Central memory CD4-positive, alpha-beta T cell (primary cell): ENCODE measurements at places on chromosomes 3 and 15.

- DNase-seq: peak; percentile 47
These were observed 3.3 kb downstream of the ANKRD63 start for GRCh38 chr15:40279437-40280141.

DNA sequence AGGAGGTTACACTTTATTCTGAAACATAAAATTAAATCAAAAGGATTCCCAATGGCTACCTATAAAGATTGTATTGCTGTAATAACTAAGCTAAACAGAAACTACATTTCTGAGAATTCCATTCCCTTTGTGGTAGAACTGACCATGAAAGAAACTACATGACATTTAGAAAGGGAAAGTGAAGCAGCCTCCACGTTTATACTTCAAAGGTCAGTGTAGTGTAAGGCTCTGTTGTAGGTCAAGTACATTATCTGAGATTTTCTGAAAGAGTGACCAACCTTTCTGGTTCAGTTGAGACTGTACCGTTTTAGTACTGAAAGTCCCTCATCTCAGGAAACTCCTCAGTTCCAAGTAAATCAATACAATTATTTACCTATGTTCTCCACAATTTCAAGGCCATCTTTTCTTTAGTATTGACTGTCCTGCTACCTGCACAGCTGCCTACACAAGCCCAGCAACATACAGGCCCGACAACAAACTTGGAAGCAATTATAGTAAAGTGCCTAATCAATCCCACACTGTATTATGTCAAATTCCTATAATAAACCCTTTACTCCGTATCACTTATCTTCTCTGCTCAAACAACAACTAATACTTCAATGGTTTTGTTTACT, 343.0 kb downstream of the PLOD2 start:
- no peak for DNase-seq

- DNase-seq: no peak
These were observed 732.4 kb upstream of the DPPA4 start for GRCh38 chr3:110069761-110070160.

- DNase-seq: no peak
These were observed 40.0 kb downstream of the ASB7 start for GRCh38 chr15:100642213-100642949.

DNA sequence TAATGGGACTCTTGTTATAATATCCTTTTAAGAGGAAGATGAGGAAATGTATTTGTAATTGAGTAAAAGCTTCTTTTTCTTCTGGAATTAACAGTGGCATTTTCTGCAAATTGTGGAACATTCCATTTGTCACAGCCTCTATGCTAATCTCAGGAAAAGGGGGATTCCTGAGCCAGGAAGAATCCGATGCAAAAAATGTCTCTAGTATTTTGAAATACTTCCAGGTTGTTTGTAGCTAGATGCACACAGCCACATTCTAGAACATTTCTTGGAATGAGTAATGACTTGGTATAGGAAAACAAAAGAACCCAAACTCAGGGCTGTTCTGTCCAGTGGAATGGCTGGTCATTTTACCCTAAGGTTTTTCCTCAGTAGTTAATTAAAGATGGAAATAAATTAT, 98.5 kb upstream of the SLC2A2 start:
- DNase-seq: no peak

DNA sequence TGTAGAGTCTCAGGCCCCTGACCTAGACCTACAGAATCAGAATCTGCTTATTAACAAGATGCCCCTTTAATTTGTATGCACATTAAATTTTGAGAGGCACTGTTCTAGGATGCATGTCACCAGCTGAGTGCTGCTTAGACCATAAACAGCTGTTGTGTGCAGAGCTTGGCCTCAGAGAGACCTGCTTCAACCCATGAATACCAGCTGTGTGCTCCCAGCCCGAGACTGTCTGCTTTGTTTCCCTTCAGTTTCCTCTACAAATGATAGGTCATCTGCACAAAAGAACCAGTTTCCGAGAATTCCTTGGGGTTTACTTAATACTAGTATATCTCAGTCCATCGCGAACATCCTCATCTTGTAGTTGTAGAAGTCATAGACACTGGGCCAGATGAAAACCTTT, 158.5 kb upstream of the PFN2 start:
- DNase-seq: no peak

DNA sequence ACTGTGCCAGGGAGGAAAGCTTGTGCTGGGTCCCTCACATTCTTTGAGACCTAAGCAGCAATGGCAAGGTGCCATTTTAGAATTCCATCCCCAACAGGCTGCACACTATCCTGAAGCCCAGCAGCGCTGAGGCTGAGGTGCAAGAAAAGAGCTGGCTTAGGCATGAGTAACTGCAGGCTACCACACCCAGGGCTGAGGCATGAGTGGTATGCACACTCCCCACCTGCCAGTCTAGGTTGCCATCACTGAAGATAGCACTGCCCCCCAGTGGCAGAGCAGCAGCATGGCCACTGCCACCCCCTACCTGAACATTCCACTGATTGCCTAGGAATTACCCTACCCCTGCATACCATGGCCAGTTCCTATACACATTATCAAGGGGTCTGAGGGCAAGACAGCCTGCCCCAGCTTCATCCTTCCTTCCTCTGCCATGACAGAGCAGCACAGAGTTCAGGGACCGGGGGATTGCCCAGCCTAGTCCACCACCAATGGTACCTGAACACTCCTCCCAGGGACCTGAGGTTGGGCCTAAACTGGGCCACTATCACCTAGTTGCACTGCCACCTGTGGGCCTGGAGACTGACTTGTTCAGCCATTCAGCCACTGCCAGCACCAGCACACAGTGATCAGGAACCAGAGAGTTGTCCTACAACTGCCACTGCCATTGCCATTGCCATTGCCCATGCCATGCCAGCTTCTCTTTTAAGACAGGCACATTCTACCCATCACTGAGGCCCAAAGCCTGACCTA, 129.8 kb downstream of the SATB1 start:
- DNase-seq: no peak

DNA sequence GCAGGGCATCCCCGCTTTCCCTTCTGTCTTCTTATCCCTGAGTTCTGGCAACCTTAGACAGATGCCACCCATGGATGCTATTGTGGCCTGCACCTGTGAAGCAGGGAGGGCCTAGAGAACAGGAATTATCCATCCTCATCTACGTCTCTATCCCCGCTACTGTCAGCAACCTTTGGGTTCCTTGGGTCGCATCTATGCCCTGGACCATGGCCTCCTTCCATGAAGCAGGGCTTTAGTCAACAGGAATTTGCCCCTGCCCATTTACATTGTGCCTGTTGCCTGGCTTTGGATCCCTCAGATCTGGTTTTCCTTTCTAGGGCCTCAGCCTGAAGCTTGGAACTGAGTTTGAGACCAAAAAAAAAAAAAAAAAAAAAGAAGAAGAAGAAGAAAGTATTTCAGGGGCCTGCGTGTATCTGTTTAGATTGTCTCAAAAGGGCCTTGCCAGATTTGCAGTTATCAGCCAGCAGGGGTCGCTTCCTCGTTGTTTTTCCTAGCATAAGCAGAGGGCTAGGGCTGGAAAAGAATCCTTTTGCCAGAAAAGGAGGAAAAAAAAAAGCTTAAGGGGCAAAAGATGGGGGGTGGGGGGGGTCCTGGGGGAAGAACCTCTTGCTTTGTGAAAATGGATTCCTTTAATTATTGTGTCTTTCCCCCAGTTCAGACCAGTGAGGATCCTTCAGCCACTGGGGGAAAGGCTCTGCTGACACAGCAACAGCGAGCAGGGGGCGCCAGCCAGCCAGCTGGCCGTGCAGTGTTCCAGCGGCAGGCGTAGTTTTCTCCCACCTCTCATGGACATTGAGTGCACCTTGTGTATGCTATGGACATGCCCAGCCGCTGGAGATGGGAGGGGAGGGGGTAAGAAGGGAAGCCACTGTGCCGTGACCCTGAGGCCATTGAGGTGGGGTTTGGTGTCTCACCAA, 65.7 kb upstream of the ALDH1L1 start:
- DNase-seq: no peak

DNA sequence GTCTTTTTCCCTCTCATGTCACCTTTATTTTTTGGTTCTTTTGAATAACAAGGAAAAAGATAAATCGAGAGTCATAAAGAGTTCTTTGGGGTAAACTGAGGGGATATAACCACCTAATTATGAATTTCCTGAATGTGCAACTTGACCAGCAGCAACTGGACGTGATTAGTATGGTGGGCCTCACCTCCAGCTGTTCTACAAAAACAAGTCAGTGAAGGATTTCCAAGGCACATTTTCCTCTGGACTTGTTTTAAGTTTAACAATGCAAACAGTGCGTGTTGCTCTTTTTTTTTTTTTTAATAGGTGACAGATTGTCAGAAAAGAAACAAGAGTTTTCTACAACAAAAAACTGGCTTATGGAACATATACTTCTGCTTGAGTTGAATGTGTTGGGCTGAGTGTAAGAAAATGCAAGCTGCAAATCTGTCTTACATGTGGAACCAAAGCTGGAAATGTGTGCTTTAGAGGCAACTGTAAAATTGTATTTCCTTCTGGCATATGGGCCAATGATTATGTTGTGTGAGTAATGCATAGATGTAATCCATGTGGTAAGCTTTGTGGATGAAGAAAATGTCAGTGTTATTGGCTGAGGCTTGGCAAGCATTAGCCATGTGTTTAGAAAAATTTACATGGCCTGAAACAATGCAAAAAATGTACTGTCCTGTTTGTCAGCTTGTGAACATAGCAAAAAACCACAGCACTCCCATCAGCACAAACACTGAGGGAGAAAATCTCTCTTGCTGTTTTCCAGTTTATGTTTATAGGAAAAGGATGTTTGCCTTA, 44.5 kb upstream of the FNDC3B start:
- DNase-seq: no peak

GRCh38 chr3:14570864-14571263, 30.7 kb upstream of the GRIP2 start:
- DNase-seq: no peak

- DNase-seq: no peak
These were observed 142.3 kb downstream of the PDCD6IP start for GRCh38 chr3:33940736-33941135.

DNA sequence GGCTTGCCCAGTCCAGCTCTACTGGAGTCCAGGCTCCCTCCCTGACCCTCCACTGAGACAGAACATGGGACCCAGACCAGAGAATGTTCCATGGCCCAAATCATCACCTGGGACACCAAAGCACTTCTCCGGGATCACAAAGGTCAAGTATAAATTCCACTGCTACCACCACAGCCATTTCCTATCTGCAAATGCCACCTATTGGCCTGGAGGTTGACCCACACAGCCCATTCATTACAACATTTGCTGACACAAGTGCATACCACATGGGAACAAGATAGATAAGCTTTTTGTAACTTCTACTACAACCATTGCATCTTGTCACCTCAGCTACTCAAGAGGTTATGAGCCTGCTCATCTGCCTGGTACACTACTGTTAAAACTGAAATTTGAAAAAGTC, 126.8 kb upstream of the NECTIN3 start:
- no peak for DNase-seq

- DNase-seq: no peak
These were observed 19.2 kb downstream of the GNB4 start for GRCh38 chr3:179432021-179432420.

DNA sequence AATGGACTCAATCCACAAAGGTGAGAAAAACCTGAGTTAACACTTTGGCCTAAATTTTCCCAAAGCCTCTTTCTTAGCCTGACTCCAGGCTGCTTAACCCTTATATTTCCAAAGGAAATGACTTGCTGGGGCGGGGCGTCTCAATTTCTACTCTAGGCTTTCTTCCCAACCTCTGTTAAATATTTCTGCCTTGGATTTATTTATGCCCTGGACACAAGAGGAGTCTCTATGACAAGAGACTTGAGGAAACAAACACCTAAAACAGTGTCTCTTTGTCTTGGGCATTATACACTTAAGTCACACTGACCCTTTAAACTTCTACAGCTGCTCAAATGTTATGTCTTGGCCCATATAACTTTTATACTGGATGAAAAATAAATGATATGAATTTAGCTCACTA, 28.3 kb upstream of the AP4E1 start:
- no peak for DNase-seq

DNA sequence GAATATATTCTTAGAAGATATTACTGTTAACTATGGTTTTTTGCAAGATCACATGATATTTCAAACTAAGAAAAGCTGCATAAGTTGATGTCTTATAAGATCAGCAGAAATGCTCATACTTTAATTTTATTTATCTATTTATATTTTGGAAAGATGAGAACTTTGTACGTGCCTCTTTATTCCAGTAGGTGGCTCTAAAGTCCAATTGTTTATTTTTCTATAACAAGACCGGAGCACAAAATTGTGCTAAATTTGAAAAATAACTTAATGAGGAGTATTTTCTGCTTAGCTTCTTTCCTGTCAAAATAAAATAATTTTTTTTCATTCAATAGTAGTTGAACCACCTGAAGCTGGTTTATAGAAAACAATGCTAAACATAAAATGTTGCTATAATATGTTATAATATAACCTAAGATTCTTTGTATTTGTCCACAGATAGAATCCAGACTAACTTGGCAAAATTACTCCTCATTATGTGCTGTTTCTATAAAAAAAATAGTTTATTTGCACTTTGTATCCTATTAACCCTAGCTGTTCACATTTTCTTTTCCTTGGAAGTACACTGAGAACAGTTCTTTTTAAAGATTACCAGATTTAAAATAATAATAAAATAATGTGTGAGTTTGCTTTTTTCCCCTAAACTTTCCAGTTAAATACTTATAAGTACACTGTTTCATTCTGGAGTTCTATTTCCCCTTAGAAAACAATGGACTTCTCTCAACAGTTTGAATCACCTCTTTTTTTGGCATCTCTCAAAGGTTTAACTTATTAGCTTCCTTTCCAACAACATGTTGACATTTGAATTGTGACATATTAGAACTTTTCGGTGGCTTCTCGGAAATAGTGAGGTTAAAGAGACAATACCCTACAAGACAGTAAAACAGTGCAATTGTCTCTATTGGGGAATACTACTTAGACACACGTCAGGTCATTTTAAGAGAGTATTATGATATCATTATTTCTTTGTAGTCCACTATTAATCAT, 530.0 kb downstream of the MECOM start:
- no peak for DNase-seq

DNA sequence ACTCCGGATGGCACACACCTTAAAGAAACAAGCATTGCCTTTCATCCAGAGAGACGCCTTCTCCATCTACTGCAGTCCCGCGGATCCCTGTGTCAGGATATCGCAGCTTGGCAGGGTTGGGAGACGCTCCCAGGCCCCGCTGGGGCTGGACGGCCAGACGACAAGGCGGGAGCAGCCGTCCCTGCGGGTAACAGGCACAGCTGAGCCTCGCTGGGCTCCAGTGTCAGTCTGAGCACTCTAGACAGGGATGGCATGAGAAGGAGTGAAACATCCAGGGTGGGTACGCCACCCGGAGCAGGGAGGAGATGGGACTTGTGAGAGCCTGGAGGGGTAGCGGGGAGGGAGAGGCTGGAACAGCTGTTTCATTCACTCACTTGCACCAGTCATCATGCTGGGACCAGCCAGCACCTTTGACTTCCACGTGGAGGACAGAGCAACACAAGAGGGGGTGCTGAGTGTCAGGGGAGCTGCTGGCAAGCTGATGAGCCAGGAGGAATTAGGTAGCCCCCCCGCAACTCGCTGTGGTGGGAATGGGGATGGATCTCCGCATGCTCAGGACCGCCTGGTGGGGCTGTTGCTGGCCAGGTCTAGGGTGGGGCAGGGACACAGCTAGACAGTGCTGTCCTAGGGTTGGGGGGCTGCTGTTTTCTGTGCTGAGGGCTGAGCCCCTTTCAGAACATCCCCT, 31.6 kb upstream of the SNRPA1 start:
- DNase-seq: no peak

- no peak for DNase-seq
These were observed 139.0 kb upstream of the NECTIN3 start for GRCh38 chr3:110932567-110932966.
